ENCODE measurements at places on chromosomes 7 and 10.

DNA sequence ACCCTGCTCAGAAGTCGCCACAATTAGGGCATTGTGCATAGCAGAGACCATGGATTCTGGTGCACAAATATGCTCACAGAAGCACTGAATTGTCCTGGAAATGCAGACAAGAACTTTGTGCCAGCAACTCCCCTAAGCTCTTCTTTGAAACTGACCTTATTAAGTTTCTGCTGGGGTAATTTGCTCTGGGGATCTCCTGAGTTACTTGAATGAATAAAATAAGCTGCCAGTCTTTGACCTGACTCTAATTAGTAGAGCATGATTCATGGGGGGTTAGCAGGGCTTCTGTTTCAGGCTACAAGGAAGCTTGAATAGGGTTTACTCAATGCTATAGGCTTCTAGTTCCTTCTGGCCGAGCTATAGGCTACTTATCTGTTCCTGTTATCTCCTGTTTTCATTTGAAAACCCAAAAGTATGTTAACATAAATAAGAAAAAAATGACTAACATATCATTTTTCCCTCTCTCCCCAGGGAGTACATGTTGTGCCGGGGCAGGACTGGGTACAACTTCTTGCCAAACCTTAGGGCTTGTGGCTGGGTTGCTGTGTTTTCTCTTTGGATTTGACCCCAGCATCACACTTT, 169.0 kb upstream of the TMEM229A start:
- no peak for DNase-seq

DNA sequence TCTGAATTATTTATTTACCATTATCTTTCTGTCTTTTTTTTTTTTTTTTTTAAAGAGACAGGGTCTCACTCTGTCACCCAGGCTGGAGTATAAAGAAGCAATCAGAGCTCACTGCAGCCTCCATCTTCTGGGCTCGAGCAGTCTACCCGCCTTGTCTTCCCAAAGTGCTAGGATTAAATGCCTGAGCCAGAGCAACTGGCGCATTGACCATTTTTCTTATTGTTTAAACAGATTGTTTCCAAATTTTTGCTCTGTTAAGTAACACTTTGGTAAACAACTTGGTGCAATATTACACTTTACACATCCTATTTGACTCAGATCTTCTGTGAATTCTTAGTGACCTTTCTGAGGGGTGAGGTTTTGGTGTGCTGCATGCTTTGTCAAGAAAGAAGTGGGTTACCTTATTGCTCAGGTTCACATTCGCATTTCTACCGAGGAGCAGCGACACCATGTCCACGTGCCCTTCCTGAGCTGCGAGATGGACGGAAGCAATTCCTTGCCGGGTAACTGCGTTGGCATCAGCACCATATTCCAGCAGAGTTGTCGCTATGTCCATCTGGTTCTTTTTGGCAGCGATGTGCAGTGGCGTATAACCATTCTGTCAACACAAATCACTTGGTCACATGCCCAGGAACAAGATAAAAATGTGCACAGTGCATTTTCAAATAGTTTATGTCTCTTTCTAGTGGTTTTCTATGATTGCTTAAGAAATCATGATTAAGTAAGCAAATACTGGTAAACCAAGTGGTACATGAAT, 203.2 kb downstream of the ANK3 start:
- DNase-seq = no peak

- DNase-seq = no peak
These were observed 19.4 kb downstream of the MCM10 start for GRCh38 chr10:13180788-13181187.

GRCh38 chr10:127029061-127029460, 123.8 kb downstream of the DOCK1 start:
- no peak for DNase-seq

- DNase-seq = no peak
These were observed 2.0 kb upstream of the DNAJC12 start for GRCh38 chr10:67839951-67840350.

- DNase-seq = no peak
These were observed 382.3 kb upstream of the KCND2 start for GRCh38 chr7:119890631-119891030.

DNA sequence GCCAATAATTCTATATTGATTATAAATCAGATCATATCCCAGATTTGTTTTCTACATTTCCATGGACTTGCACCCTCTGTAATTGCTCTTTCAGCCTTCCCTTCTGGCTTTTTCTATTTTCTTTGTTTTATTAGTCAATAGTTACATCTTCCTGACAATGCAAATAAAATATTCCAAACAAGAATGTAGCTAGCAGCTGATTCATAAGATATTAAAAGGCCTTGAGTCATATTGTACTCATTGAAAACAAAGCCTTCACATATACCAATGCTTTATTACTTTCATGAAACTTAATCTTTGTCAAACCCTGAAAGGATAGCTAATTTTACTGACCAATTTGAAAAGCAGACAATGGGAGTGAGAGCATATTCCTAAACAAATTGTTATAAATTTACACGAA, 10.7 kb upstream of the SFMBT2 start:
- DNase-seq = no peak

DNA sequence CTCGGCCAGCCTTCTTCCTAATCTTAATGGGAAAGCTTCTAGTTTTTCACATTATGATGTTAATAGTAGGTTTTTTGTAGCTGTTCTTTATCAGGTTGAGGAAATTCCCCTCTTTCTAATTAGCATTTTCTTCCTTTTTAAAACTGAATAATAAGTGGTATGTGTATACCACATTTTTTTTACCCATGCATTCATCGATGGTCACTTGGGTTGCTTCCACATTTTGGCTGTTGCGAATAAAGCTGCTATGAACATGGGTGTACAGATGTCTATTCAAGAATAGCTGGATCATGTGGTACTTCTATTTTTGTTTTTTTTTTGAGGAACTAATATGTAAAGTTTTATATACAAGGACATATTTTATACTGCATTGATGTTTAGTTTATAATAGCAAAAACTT, 44.3 kb downstream of the NRF1 start:
- DNase-seq = no peak

DNA sequence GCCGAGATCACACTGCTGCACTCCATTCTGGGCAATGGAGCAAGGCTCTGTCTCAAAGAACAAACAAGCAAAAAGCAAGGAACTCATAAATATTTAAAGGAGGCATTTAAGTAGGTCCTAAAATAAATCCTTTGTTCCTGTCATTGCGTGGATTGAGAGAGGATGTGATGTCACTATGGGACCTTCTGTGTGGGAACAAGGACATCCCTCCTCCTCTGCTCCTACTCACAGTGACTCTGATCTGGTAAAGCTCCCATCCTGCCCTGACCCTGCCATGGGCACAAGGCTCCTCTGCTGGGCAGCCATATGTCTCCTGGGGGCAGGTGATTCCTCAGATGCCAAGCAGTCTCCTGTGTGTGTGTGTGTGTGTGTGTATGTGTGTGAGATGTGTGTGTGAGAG, 74.1 kb upstream of the PRSS58 start:
- DNase-seq = no peak

DNA sequence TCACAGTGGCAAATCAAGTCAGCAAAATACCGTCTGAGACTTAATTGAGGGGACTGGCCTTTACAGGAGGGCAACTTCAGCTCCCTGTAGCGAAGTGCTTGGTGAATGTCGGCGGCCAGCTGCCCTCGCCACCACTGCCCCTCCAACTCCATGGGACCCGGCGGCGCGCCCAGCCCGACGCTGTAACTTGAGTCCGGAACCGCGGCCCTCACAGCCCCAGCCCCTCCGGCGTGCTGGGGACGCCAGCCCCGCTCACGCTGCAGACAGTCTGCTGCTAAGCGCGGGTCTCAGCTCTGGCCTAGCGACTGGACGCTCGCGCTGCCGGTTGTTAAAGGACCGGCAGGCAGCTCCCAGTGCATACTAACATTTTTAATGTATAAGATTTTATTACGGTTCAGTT, 113.4 kb upstream of the NUPR2 start:
- DNase-seq = no peak

DNA sequence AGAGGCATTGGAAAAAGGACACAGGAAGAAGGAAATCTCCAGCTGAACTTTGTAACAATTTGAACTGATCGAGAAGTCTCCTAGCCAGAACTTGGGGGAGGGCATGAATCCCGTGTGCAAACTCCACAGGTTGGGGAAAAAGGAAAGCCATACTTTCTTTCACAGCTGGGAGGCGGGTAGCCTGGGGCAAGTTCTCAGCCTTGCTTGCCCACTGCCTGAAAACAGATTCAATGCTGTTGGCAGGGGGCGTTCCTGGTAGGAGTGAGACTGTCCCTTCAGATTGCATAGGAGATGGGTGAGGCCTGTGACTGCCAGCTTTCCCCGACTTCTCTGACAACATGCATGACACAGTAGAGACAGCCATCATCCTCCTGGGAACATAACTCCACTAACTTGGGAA, 289.1 kb upstream of the PHF14 start:
- no peak for DNase-seq

Measured in GM12864 (cell line).